Stimulated activated CD4-positive, alpha-beta T cell treated with anti-CD3 and anti-CD28 coated beads, Interleukin-15, amount 100 ng/mL, for 24 hours (primary cell): ENCODE measurements at places on chromosomes 12 and 14.

DNA sequence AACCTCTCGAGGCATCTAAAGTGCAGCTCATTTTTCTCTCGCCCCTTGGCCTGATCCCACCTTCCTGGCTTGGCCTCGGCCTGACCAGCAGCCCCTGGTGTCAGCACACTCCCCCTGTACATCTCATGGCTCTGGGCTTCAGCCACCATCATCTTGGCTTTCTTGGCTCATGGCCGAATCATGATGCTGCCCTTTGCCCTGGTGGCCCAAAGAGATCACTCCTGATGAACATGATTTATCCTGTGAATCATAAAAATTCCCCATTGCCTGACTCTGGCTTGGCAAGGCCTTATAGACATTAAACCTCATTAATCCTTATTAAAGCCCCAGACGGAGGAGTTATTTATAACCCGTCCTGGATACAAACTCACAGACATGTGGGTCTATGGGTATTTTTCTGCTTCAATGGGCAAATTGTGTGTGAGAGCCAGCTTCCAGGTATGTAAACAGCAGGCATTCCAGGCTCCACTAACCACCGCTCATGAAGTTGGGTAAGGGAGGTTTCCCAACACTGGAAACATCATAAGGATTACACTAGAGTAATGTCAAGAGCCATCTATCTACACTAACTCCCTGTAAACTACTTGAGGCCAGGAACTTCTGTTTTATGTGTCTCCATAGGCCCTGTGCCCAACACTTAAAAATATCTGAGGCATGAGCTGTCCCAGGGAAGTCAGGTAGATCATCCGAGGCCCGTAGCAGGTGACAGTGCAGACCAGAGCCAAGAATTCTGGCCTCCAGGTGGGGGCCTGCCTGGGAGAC, 171.2 kb downstream of the TTC8 start:
- DNase-seq: no peak

- no peak for DNase-seq
Measured at GRCh38 chr12:83343767-83344166, 657.1 kb downstream of the TMTC2 start.

DNA sequence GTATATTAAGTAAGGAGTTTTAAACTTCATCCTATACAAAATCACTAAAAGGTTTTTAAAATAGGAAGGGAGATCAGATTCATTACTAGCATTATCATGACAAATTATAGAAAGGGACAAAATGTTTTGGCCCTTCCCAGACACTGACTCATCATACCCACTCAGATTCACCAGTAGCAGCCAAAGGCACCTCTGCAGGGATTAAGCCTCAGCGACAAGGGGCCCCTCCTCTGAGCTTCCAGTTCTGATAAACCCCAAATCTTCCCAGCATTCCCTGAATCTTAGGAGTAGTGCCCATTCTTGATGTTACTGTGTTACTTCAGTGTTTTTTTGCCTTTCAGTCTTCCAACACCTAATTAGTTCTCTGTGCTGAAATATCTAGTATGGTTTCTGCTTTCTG, 14.5 kb downstream of the KRAS start:
- DNase-seq: no peak

DNA sequence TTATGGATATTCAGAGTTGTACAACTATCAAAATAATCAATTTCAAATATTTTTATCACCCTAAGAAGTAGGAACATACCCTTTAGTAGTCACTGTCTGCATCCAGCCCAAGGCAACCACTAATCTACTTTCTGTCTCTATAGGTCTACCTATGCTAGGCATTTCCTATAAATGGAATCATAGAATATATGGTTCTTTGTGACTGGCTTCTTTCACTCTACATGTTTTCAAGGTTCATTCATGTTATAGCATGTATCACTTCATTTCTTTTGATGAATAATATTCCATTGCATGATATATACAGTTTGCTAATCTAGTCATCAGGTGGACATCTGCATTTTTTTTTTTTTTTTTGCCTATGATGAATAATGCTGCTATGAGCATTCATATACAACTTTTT, 112.4 kb downstream of the PPP1R12A start:
- DNase-seq: no peak

DNA sequence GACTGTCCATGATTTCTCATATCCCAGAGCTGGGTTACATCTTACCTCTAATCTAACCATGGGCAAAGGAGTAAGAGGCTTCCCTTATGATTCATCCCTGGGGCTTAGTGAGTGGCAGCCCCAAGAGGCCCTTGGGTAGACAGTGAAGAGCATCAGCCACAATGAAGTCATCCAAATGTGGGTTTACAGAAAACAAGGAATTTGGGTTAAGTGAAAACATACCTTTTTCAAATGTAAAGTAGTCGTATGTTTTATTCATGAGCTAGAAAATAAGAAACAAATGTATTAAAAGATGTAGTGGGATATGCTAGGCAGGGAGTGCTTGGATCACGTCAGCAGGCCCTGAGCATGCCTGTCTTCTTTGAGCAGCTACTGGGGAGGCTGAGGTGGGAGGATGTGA, 54.0 kb upstream of the ELK3 start:
- no peak for DNase-seq

DNA sequence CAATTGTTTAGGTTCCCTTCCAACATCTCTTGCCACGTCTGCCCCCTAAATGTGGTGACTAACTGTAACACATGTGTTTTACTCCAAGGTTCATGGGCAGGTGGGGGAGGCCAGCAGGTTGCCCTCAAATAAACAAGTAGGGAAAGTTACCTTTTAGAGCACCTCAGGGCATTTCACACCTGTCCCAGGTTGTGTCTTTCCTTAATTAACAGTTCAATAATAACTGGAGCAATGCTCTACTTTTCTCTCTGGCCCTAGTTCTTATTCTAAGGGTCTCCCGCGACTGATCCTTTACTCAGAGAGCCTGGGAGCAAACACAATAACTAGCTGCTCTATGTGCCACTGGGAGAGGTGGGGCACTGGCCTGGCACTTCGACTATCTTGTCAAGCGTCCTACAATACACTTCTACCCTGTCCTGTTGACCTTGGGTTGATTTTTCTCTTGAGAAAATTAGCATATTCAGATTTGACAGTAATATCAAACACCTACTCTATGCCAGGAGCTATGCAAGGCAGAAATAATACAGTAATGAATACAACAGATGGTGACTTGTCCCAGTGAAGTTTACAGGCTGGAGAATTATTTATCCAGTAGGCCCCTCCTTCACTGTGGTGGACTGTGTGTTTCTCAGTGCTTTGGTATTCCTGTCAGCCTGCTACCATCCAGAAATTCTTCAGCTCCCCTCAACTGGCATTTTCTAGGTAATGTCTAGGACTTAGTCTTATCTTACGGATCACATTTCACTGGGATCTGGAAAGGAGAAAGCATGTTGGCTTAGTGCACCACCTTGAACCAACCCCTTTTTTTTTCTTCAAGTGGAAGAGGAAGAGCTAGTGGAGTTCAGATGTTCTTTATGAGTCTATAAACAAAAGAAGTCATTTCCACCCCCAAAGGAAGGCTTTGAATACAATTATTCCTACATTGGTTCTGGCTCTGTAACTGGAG, 202.6 kb downstream of the CRADD start:
- DNase-seq: no peak

- DNase-seq: peak; percentile 41
Measured at GRCh38 chr14:36520601-36521525, 831 bp upstream of the NKX2-1 start.
